ENCODE measurements at places on chromosomes 3 and 15.

DNA sequence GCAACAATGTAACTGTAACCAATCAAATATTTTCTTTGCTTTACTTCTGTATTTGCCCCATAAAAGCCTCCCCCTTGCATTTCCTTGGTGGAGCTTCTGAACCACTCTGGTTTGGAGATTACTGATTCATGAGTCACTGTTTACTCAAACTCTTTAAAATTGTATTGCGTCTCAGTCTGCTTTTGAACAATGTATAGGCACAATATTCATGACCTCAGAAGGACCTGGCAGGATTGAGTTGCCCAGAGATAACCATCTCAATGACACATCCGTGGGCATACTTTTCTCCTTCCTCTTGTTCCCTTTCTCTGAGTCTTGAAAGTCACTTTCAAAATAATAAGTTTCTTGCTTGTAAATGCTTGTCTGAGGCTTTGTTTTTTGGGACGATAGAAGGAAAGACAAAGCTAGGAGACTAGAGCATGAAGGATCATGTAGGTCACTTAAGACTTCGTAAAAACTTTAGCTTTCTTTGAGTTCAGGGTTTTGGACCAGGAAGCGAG lies 57.1 kb upstream of the POU1F1 start:
- DNase-seq = no peak

GRCh38 chr3:43289401-43289800 lies 3.1 kb downstream of the SNRK start:
- DNase-seq = no peak

DNA sequence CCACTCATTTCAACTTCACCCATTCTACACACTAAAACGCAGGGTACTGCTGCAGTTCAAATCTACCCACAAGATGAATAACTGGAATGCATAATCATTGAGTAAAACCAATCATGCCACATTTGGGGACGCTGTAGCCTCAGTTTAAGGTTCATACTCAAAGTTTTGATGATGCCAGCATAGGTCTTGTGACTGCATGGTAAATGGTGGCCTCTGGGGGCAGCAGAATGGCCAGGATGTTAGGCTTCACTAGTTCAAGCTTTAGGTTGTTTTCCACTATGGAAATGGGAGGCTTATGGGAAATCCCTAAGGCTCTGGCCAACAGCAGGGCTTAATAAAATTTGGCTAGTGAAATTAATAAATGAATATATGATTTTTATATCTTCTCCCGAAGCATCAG lies 104.3 kb upstream of the TSC22D2 start:
- DNase-seq = peak; percentile 66

- DNase-seq = no peak
Measured at GRCh38 chr15:31525988-31526665, 199.5 kb downstream of the KLF13 start.

DNA sequence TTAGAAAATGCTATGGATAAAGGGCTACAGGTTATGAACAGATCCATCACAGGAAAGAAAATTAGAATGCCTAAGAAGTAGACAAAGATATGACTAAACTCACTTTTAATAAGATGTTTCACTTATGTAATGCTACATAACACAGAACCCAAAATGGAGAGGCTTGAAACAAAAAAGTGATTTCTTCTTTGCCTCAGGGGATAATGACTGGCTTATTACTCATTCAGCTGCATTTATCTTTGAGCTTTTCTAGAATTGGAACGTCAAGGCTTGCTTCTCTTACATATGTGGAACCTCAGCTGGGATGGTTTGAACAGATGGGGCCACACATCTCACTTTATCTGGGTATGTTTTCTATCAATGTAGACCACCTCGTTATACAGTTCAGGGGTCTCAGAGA lies 120.6 kb upstream of the EPHA3 start:
- DNase-seq = no peak

DNA sequence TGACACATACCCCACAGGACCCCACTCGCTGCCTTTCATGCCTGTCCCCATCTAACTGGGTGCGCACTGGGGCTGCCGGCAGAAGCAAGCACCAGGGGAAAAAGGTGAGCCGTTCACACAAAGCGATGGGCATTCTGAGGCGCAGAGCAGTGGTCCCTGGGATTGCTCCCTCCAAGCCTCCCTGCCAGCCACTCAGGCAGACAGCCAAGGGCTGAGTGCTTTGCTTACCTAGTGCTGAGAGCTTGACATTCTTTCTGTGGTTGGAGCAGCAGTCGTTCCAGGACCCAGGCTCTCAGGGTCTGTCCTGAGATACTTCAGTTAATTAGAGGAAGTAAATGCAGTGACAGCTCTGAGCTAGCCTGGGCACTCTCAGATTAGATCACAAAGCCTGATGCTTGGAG lies 5.7 kb downstream of the ESYT3 start:
- DNase-seq = peak; percentile 28

- peak; percentile 28 for DNase-seq
Measured at GRCh38 chr3:25297667-25298585, 130.1 kb upstream of the RARB start.

GRCh38 chr3:111874177-111874820 lies 15.2 kb downstream of the PHLDB2 start:
- no peak for DNase-seq

- DNase-seq = no peak
Measured at GRCh38 chr15:83210619-83211018, 3.0 kb upstream of the HDGFL3 start.

DNA sequence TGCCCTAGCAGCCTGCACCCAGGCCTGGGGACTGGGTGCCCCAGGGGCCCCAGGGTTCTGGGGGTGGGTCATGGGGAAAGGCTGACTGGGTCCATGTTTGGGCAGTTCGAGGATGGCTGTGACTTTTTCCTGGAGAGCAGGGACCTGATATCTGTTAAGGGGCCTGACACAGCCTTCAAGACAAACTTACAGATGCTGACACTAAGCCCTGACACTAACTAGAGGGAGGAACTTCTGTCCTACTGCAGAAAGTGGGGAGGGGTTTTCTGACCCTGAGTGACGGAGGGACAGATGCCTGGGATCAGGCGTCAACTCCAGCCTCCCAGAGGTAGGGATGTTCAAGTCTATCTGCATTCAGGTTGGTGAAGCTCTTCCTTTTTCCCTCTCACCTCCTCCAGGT lies 45.0 kb upstream of the SLC6A11 start:
- DNase-seq = no peak

DNA sequence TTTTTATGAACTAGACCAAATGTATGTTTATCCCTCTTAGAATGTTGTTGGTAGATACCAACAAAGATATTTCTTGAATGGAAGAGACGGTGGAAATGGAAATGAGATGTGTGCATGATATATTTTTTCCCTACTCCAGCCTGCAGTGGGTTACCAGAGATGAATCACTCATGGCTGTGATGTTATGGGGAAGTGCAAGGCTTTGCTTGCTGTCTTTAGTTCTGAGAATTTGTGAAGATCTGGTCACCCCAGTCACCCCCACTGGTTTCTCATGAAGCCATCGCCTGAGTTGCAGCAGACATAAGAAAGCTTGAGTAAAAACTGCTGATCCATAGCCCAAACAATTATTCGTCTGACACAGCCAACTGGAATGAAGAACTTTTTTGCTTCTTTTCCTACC lies 78.1 kb upstream of the EOMES start:
- no peak for DNase-seq

- peak; percentile 85 for DNase-seq
Measured at GRCh38 chr3:32399030-32399620, 7.5 kb downstream of the CMTM7 start.

DNA sequence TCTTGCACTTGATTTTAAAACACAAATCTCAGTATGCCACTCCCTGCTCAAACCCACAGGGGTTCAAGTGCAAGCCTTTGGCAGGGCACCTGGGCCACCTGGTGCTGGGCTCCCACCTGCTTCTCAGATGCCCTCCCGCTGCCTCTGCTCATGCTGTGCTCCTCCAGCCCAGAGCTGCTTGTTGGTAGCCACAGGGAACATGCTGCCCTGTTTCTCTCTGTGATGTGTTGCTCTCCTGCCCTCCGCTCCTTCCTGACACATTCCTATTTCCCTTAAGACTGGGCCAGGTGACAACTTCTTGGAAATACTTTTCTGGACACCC lies 27.1 kb upstream of the KY start:
- DNase-seq = no peak

GRCh38 chr3:55826731-55827496 lies 339.8 kb upstream of the WNT5A start:
- DNase-seq = no peak

DNA sequence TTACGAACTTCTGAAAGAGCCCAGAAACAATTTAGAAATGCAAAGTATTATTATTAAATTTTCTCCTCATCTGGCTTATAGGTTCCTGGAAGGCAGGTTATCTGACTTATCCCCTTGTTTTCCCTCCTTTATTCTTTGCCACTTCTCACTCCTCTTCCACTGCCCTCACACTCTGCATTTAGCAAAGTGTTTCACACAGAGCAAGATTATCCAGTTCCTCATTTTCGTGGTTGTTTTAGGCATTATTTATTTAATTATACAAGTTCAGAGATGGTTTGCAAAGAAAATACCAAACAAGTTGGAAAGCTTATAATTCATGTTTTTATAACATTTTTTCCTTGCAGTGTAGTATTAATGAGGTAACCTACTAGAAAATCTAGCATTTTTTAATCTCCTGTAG lies 544.9 kb downstream of the NSUN3 start:
- DNase-seq = no peak

- no peak for DNase-seq
Measured at GRCh38 chr3:90055666-90056065, 948.2 kb downstream of the EPHA3 start.

GRCh38 chr3:167651826-167652225 lies 1.9 kb downstream of the WDR49 start:
- no peak for DNase-seq

- no peak for DNase-seq
Measured at GRCh38 chr15:58604455-58604923, 145.0 kb downstream of the ADAM10 start.

DNA sequence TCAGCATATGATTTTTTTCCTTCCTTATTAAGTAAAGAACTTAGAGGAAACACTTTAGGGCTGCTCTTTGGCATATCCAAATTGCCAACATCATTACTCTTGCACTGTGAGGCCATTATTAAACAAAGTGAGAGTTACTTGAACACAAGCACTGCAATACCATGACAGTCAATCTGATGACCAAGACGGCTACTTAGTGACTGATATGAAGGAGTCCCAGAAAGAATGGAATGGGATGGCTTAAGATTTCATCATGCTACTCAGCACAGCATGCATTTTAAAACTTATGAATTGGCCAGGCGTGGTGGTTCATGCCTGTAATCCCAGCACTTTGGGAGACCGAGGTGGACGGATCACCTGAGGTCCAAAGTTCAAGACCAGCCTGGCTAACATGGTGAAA lies 55.2 kb downstream of the FAM98B start:
- DNase-seq = no peak

DNA sequence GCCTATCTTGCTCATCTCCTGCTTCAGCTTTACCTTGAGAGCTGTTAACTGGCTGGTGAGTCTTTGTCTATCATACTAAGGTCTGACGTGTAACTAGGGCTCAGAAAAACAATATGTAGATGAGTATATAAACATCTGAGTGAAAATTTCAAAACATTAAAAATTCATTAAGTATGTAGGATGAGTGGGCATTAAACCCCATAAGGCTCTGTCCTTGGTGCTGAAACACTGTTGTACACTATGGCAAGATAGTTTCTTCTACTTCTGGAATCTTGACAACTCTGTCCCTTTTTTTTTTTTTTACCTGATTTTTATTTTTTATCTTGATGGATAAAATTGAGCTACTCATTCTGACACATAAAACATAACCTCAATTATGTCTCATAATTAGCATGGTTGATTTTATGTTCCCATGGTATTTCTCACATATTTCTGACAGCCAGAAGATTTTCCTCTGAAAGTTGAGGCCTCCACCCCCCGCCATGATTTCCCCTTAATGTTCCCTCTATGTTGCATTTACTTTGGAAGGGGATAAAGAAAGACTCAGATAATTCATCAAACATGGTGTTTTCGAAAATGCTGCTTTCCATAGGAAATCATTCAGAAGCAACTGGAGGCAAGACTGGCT lies 54.3 kb downstream of the DGKG start:
- peak; percentile 59 for DNase-seq

GRCh38 chr3:37985637-37986320 lies 4.8 kb upstream of the VILL start:
- DNase-seq = peak; percentile 43

GRCh38 chr3:87798567-87798947 lies 260.2 kb downstream of the CGGBP1 start:
- DNase-seq = no peak

DNA sequence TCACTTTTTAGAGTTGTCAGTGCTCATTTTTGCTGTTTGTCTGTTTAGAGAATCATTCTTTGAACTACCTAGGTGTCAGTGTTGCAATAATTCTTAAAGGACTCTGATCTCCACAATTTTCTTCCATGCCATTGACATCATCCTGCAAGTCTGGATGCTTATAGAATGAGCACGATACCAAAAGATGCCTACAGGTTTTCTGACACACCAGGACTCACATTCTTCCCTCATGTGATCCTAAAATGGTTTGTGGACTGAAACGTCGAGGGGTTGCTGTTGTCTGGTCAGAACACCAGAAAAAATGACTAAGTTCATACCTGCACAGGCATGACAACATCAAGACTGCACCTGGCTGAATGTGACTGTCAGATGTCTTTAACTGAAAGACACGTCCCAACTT lies 95.9 kb downstream of the SEMA5B start:
- DNase-seq = no peak

DNA sequence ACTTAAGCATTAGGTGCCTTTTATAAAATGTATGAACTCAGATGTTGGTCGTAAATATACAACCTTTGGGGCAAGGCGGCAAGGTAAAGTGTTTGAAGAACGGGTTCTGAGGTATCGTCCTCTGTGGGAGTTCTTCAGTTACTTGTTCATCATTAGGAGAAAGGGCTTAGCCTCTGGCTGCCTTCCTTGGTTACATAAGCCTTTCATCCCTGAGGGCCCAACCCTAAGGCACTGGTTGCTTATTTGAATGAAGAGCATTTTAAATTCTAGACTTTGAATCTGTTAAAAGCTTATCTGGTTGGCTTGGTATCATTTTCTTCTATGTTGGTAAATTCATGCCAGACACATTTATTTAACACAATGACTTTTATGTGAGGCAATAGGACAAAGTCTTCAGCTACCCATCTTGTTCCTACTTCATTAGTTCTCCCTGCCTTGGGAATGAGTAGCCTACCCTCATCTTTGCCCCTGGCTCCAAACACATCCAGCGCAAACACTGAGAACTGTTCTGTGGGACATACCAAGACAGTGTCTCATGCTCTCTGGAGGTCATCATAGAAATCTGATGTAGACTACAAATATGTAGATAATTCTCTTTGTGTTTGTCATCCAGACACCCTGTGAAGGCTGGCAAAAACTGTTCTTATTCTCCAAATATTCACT lies 12.4 kb upstream of the CCDC80 start:
- no peak for DNase-seq

DNA sequence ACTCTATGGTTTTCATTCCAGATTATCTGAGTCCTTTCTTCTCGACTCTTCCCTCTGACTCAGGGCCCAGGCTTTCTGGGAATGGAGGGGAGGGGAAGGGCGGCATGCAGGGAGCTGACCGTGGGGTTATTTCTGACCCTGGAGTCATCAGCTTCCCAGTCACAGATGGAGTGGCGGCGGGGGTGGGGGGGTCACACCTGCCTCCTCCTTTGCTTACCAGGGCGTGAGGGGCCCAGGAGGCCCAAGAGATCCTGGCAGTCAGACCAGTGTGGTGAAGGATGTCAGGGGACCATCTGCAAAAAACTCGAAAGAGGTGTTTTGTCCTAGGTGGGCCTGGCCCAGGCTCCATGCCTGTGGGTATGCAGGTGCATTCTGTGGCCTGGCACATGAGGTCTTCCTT lies 996 bp upstream of the XIRP1 start:
- no peak for DNase-seq

Measured in GM23338 (cell line).